ENCODE measurements at places on chromosomes 4 and X. TPM values are rescaled to one million over a fixed set of nuclear protein-coding genes. Genes with fewer than 3 reads are reported as not detected.

DNA sequence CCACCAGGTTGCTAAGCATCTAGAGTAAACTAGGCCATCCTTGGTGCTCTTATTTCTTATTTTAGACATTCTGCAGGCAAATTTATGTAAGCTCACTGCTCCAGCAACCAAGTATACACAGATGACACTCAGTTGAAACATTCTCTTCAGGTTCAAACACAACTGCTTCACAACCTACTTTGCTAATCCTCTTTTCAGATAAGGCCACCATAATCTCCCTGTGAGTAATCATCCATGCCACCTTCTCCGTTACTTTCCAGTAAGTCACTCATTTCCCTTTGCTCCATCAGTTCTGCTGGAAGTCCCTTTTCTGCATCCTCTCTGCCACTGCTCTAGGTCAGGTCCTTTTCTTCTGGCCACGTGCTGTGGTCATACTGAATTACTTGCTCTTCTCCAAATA is 120.2 kb upstream of the WDFY3 start:
- no peak for DNase-seq
- no peaks in the 10 kb centered on the region for H3K36me3 ChIP-seq
- H3K4me3 ChIP-seq: no peak overlapping the region

CRLF2 gene
- total RNA-seq: 1.8 TPM

GRCh38 chr4:70842761-70843435 is 3.2 kb upstream of the GRSF1 start:
- H3K27me3 ChIP-seq: no peaks in the 10 kb centered on the region
- H3K27ac ChIP-seq: no peak overlapping the region
- H3K4me1 ChIP-seq: peaks cover 19% of the 10 kb centered on the region
- H3K4me3 ChIP-seq: no peak overlapping the region

RASSF6 gene
- total RNA-seq: not detected

DNA sequence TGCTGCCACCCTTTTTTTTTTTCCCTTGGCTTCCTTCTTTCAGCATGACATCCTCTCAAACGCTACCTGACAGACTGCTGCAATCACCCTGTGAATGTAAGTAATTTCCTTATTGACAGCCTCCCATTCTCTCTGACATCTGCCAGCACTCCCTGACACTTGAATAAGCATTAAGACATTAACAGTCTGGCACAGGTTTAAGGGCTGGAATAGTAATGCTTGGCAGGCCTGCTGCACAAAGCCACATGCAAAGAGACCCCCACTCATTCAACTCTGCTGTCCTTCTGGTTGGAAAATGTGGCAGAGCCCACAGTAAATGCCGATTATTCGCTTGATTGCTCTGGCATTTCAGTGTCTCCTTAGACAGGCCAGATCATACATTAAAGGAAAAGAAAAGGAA is 28.1 kb upstream of the RASGEF1B start:
- H3K36me3 ChIP-seq: peaks cover 2% of the 10 kb centered on the region
- DNase-seq: no peak
- H3K4me3 ChIP-seq: no peak overlapping the region
- H3K4me1 ChIP-seq: peaks cover 27% of the 10 kb centered on the region
- H3K27ac ChIP-seq: no peak overlapping the region
- H3K27me3 ChIP-seq: no peaks in the 10 kb centered on the region

GRCh38 chrX:57587062-57587461 is 4.7 kb upstream of the ZXDB start:
- peaks cover 6% of the 10 kb centered on the region for H3K4me1 ChIP-seq
- no peak overlapping the region for H3K27ac ChIP-seq
- H3K4me3 ChIP-seq: no peak overlapping the region
- DNase-seq: no peak
- no peaks in the 10 kb centered on the region for H3K27me3 ChIP-seq

DNA sequence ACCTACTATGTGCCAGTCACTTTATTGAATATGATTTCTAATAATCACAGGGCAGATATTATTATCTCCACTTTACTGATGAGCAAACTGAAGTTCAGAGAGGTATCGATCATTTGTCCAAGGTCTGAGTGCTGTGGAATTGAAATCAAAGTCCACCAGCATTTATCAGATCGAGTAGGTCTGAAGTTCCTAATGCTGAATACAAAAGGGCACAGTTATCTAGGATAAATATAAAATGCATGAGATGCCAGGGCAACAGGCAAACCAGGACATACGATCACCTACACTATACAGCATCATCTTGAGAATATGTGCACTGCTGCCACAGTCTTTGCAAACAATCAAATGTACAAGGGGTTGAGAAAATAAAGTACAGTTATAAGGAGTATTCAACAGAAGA is 57.2 kb upstream of the SH3RF1 start:
- no peaks in the 10 kb centered on the region for H3K27me3 ChIP-seq
- H3K27ac ChIP-seq: no peak overlapping the region

GRCh38 chrX:36847496-36847895 is 160.7 kb upstream of the FAM47C start:
- no peaks in the 10 kb centered on the region for H3K27me3 ChIP-seq
- DNase-seq: no peak
- H3K27ac ChIP-seq: no peak overlapping the region
- H3K4me3 ChIP-seq: no peak overlapping the region
- H3K36me3 ChIP-seq: no peaks in the 10 kb centered on the region

DNA sequence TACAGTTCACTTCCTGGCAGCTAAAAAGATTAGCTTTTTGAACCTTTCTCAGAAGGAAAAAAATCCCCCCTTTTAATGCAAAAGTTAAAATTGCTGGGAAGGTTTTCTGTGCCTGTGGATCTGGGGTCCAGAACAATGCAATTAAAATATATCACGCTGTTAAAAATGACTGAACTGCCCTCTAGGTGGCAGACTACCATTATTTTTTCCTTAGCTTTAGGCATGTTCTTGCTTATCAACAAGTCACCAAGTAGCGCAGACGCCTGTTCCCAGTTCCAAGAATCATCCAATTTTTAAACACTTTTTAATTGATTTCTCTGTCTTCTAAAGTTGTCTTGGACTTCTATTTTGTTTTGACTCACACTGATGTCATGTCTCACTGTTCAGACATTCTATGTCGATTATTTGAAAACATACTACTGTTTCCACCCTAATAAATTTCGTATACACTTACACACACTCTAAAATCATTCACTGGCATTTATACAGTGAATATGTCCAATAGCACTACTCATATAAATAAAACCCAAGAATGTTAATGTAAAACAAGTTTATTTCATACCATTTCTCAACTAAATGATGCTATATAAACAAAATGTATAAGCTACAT is 661.6 kb downstream of the RAPGEF2 start:
- peak; percentile 6 for DNase-seq
- no peak overlapping the region for H3K4me3 ChIP-seq
- no peaks in the 10 kb centered on the region for H3K4me1 ChIP-seq
- H3K36me3 ChIP-seq: no peaks in the 10 kb centered on the region

DNA sequence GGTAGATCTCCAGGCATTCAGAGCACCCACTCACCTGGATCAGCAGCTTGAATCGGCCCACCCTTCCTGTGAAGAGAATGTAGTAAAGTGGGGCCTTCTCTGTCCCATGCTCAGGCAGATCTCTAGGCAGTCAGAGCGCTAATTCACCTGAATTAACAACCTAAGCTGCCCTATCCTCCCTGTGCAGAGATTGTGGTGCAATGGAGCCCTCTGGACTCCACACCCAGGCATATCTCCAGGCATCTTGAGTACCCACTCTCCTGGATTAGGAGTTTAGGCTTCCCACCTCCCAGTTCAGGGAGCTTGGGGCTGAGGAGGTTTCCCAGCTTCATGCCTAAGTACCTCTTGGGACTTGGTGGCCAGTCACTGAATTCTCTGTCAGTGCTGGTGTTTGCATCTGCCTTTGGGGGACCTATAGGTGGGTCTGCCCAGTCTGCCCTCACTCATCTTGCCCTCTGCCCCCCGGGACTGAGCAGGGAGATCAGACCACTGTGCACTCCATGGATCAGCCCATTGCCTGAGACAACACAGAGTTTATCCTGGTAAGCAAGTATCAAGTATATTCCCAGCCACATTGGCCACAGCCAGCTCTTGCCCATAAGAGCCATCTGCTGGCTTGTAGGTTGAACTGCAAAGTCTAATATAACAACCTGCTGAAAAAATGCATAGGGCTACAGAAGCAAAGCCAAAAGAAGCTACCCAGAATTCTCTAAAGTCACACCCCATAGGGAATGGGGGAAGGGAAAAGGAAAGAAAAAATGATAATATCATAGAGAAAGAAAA is 372.9 kb downstream of the KLHL13 start:
- no peak overlapping the region for H3K27ac ChIP-seq
- no peak overlapping the region for H3K4me3 ChIP-seq
- H3K27me3 ChIP-seq: no peaks in the 10 kb centered on the region

DGKK gene
- total RNA-seq: not detected

DNA sequence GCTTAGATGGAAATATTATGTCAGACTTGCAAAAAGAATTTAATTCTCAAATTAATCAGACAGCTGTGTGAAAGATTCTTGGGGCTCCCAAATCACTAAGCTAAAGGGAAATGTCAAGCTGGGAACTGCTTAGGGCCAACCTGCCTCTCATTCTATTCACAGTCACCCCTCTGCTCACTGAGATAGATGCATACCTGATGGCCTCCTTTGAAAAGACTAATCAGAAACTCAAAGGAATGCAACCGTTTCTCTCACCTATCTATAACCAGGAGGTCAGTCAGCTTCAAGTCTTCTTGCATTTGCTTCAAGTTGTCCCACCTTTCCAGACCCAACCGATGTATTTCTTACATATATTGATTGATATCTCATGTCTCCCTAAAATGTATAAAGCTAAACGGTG is 882.7 kb downstream of the CENPC start:
- H3K27ac ChIP-seq: no peak overlapping the region
- no peak for DNase-seq
- no peaks in the 10 kb centered on the region for H3K4me1 ChIP-seq
- H3K4me3 ChIP-seq: no peak overlapping the region

DNA sequence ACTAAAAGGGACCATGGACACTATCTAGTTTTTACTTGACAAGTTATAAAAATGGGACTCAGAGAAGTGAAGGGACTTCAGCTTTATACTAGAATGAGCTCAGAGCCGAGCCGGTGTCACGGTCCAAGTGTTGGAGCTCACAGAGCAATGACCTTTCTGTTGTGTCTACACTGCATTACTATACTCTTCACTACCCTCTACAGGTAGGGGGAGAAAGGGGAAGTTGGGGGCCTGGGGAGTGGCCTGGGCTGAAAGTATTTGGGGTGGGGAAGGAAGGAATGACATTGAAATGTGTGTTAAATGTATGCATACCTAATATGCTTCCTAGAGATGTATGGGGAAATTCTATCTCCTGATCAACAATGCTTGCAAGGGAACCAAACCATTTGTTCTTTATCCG is 48.8 kb upstream of the HHIP start:
- no peak overlapping the region for H3K27ac ChIP-seq
- H3K4me3 ChIP-seq: no peak overlapping the region
- H3K4me1 ChIP-seq: no peaks in the 10 kb centered on the region
- no peaks in the 10 kb centered on the region for H3K36me3 ChIP-seq

EVC2 gene
- not detected for total RNA-seq

MAGEB10 gene
- total RNA-seq: not detected

RAB33A gene
- 15.1 TPM for total RNA-seq

- H3K27ac ChIP-seq: no peak overlapping the region
- peaks cover 38% of the 10 kb centered on the region for H3K36me3 ChIP-seq
- H3K27me3 ChIP-seq: no peaks in the 10 kb centered on the region
- no peak for DNase-seq
- no peaks in the 10 kb centered on the region for H3K4me1 ChIP-seq
- H3K4me3 ChIP-seq: no peak overlapping the region
Observed at GRCh38 chr4:51918251-51918650, 75.3 kb downstream of the DCUN1D4 start.

DNA sequence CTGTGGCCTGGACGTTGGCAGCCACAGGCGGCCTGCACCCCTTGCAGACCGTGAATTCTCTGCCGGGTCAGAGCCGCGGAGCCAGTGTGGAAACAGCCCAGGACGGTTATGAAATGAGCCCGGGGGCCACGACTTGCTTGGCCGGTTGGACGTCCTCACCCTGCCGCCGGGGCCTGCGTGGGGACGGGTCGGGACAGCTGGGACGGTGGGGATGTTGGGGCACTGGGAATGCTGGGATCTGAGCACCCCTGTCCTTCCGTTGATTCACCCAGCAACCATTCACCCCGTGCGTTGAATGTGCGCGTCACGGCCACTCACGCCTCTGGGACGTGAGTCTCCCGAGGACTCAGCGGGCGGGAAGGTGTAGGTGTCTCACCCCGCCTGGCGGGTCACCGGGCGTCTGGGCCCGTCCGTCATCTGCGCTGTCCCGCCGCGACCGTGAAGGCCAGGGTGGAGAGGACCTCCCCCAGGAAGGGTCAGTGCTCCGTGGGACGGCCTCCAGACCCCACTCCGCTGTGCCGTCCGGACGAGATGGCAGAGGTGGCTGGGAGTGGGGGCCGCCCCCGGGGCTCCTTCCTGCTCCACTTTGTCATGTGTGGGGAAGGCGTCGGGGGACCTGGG is 4.5 kb upstream of the PLCXD1 start:
- no peak overlapping the region for H3K27ac ChIP-seq
- DNase-seq: peak; percentile 58
- H3K4me1 ChIP-seq: peaks cover 19% of the 10 kb centered on the region
- H3K36me3 ChIP-seq: no peaks in the 10 kb centered on the region
- H3K4me3 ChIP-seq: peak overlapping the region; percentile 74

- H3K36me3 ChIP-seq: no peaks in the 10 kb centered on the region
- H3K27me3 ChIP-seq: peaks cover 38% of the 10 kb centered on the region
- H3K4me3 ChIP-seq: no peak overlapping the region
- DNase-seq: no peak
- H3K27ac ChIP-seq: no peak overlapping the region
Observed at GRCh38 chr4:76058888-76059426, 15.6 kb upstream of the ART3 start.

ABLIM2 gene
- 0.24 TPM for total RNA-seq

DNA sequence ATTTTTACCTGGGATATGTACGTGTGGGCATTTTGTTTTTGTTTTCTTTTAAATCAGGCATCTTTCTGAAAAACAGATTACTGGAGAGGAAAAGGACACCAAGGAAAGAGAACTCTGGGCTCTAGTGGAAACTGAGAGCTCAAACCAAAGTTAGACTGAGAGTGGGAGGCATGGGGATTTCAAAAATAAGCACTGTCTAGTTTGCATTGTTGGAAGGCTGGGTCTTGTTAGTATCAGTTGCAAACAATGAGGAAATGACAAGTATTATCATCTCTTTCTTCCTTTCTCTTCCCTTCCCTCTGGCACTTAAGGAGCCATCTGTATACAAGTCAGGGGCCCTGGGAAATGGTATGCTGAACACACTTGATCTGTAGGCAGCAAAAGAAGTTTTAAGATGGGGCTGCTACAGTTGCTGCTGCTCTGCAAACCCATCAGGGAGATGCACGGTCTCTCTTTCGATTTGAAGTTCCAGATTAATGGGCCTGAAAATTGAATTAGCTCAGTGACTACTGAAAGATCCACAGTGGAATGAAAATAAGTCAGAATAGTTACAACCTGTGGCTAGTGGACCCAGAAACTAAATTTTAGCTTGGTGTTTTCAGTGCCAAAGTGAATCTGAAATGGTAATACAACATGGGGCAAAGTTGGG is 48.0 kb upstream of the GRXCR1 start:
- no peak overlapping the region for H3K4me3 ChIP-seq
- H3K36me3 ChIP-seq: no peaks in the 10 kb centered on the region
- H3K4me1 ChIP-seq: no peaks in the 10 kb centered on the region
- H3K27me3 ChIP-seq: peaks cover 6% of the 10 kb centered on the region
- H3K27ac ChIP-seq: no peak overlapping the region
- DNase-seq: no peak

ZNF732 gene
- total RNA-seq: not detected

GRCh38 chr4:146261041-146261440 is 46.7 kb downstream of the REELD1 start:
- H3K4me1 ChIP-seq: no peaks in the 10 kb centered on the region
- no peak overlapping the region for H3K4me3 ChIP-seq
- H3K27ac ChIP-seq: no peak overlapping the region
- H3K36me3 ChIP-seq: peaks cover 5% of the 10 kb centered on the region
- H3K27me3 ChIP-seq: no peaks in the 10 kb centered on the region

Data from activated naive CD4-positive, alpha-beta T cell treated with anti-CD3 and anti-CD28 coated beads for 36 hours (primary cell).